ENCODE measurements at places on chromosomes 12 and 14.

DNA sequence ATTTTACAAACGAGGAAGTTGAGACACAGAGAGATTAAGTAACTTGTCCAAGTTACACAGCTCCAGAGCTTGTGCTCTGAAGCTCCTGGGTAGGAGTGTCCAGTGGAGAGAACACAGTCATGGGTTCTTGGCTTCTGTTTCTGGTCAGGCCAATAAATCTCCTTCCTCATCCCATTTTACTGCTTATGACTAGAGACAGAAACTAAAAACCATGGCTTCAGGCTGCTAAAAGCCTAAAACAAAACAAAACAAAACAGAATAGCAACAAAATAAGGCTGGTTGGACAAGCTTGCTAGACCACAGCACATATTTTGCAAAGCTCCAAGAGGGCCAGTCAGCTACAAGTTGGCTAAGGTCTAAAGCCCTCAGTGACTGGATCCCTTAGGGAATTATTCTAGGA, 49.8 kb downstream of the PTGER2 start:
- H3K27ac ChIP-seq, result no peak overlapping the region
- H3K4me3 ChIP-seq, result no peak overlapping the region
- H3K27me3 ChIP-seq, result no peaks in the 10 kb centered on the region
- H3K4me1 ChIP-seq, result no peaks in the 10 kb centered on the region
- H3K36me3 ChIP-seq, result no peaks in the 10 kb centered on the region

GRCh38 chr12:98439981-98440581, 75.3 kb upstream of the TMPO start:
- no peak overlapping the region for H3K4me3 ChIP-seq
- no peak overlapping the region for H3K27ac ChIP-seq
- DNase-seq, result no peak
- H3K4me1 ChIP-seq, result no peaks in the 10 kb centered on the region
- no peaks in the 10 kb centered on the region for H3K27me3 ChIP-seq

GRCh38 chr12:108773798-108774788, 42.8 kb upstream of the CORO1C start:
- no peaks in the 10 kb centered on the region for H3K36me3 ChIP-seq
- no peak overlapping the region for H3K27ac ChIP-seq
- H3K4me3 ChIP-seq, result no peak overlapping the region
- no peak for DNase-seq

GRCh38 chr14:103204852-103205540, 81.7 kb downstream of the TNFAIP2 start:
- no peak for DNase-seq
- no peaks in the 10 kb centered on the region for H3K4me1 ChIP-seq
- H3K36me3 ChIP-seq, result no peaks in the 10 kb centered on the region
- H3K27ac ChIP-seq, result no peak overlapping the region
- H3K27me3 ChIP-seq, result no peaks in the 10 kb centered on the region

- H3K27me3 ChIP-seq, result no peaks in the 10 kb centered on the region
- no peak overlapping the region for H3K4me3 ChIP-seq
- no peak for DNase-seq
- no peaks in the 10 kb centered on the region for H3K36me3 ChIP-seq
Observed at GRCh38 chr14:74619672-74620131, 7.7 kb upstream of the LTBP2 start.

DNA sequence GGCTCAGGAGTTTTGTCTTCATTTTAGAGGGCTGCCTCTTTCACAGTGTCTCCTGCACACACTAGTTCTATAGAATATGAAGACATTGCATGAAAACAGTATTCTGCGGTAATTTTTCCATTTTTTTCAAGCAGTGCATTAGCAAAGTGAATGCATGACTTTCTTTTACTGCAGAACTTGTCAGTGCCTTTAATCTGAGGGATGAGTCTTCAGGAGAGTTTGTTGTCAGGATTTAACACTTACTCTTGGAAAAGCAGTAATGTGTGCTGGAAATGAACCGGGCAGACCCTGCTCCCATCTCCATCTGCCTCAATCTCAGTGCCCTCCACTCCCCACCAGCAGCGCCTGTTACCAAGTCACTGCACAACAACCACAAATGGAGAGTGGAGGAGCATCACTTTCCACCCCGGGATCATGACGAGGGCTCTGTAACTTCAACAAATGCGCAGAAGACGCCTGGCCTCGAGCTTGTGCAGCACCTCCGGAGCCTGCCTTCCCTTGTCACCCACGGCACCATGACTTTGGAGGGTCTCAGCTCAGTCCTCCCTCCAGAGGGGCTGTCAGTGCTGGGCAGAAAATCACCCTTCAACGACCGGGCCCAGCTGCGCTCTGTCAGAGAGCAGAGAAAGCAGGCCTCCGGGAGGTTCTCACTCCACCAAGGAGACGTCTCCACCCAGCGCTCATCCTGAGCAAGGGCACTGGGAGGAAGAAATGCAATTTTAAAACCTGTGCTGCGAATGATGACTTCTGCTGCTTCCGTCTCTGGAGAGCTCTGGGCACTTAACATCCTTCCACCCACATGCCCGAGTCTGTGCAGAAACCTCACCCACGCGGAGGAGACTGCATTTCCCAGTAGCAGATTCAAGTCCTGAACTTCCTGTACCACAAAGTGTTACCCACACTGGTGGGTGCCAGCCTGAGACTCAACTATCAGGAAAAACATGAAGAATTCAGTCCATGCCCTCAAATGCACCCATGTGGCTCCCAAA, 255.7 kb downstream of the ADGRD1 start:
- H3K36me3 ChIP-seq, result no peaks in the 10 kb centered on the region
- no peaks in the 10 kb centered on the region for H3K27me3 ChIP-seq
- DNase-seq, result no peak
- H3K27ac ChIP-seq, result no peak overlapping the region

DNA sequence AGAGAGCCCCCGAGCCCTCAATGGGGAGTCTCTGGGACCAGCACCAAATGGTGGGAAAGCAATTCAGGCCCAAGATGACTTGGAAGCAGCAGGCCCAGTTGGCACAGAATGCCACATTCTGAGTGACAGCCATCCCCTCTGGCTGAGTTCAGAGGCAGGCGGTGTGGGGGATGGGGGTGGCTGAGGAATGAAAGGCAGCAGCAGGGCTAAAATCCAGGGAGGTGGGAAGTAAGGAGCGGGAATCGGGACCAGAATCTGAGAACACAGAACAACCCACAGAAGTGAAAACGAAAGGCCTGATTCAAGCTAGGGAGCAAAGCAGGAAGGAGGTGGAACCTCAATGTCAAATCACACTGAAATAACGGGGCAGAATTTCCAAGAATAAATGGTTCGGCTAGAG, 171.2 kb downstream of the CALM1 start:
- H3K27me3 ChIP-seq, result no peaks in the 10 kb centered on the region
- no peak overlapping the region for H3K4me3 ChIP-seq
- no peak for DNase-seq
- no peaks in the 10 kb centered on the region for H3K36me3 ChIP-seq

DNA sequence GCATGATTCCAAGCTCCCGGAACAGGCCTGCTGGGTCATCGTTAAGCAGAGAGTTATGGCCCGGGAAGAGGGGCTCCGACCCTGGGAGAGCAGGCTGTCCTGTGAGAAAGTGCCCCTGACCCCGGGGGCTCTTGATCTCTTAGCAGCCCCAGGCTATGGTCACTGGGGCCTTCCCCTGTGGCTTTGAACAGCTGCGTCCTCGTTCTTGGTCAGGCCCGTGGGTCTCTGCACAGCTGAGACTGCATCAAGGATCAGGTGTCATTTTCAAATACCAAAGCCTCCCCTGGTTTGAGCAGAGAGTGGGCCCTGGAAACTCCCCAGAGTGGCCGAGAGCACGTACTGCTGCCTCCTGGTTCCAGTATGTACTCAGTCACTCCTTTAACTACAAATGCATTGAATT, 114.8 kb downstream of the ESRRB start:
- no peak for DNase-seq
- H3K27ac ChIP-seq, result no peak overlapping the region
- H3K4me3 ChIP-seq, result no peak overlapping the region
- no peaks in the 10 kb centered on the region for H3K36me3 ChIP-seq
- no peaks in the 10 kb centered on the region for H3K27me3 ChIP-seq

DNA sequence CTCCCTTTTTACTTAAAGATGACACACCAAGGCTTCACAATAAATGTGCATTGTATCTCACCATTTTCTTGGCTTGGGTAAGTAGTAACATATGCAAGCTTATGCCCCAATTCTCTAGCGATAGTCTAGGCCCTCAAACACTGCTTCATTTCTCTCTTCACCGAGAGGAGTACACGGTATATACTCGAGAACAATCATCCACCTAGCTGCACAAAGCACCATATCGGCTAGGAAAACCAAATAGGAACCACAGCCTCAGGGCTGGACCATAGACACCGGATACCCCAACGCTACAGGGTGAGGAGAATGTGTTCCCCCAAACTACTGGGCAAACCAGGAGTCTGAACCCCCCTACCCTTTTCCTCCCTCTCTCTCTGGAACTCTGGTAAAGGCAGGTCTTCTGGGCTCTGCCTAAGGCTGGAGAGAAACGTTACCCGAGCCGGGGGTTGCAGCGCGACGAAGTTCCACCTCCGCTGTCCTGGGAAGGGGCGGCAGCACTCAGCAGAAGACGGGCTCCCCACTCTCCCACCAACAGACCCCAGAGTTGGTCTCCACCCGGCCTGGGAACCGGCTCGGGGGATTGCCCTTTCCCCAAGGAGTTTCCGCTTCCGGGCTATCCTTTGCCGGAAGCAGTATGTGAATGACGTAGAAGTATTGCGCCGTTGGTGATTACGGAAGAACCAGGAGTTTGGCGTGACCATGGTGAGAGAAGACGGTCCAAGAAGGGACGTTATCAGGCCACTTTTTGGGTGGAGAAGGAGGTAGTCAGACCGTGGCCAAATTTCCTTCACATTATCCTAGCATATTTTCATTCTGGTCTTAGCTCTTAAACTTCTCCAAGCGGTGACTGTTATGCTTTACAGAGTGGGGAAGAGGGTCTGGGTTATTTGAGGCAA, at the start of the genes AREL1 and FCF1:
TSS of gene AREL1 (minus strand) at position 582 of the 896 bp plus-strand sequence. CDS start 27,465 bp downstream, outside the sequence.
TSS of gene FCF1 (plus strand) at position 646 of the 896 bp plus-strand sequence. CDS start at position 700, 54 bp downstream.
- H3K36me3 ChIP-seq, result no peaks in the 10 kb centered on the region
- peak; percentile 80 for DNase-seq
- H3K4me1 ChIP-seq, result no peaks in the 10 kb centered on the region
- H3K27me3 ChIP-seq, result no peaks in the 10 kb centered on the region

GRCh38 chr14:95515596-95516552, 576 bp downstream of the SYNE3 start:
- peak overlapping the region; percentile 88 for H3K27ac ChIP-seq
- no peaks in the 10 kb centered on the region for H3K27me3 ChIP-seq
- peak overlapping the region; percentile 72 for H3K4me3 ChIP-seq
- no peaks in the 10 kb centered on the region for H3K36me3 ChIP-seq

DNA sequence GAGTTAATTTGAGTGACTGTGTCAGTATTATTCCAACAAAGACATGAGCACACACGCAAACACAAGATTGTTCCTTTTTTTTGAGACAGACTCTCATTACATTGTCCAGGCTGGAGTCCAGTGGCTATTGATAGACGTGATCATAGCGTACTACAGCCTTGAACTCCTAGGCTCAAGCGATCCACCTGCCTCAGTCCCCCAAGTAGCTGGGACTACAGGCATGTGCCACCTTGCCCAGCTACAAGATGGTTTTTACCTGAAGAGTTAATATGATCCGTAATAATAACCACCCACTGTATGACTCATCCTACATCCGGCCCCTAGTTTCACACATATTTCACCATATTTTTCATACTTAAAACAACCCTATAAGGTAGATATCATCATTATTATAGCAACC, 26.8 kb downstream of the BCAT1 start:
- DNase-seq, result no peak
- no peaks in the 10 kb centered on the region for H3K36me3 ChIP-seq
- no peaks in the 10 kb centered on the region for H3K27me3 ChIP-seq
- H3K4me1 ChIP-seq, result no peaks in the 10 kb centered on the region
- H3K4me3 ChIP-seq, result no peak overlapping the region
- H3K27ac ChIP-seq, result no peak overlapping the region
